SK-N-SH (cell line): ENCODE measurements at places on chromosomes 11 and 22. TPM values are rescaled to one million over a fixed set of nuclear protein-coding genes. Genes with fewer than 3 reads are reported as not detected.

Gene CCDC87
- polyA plus RNA-seq, result 0.06 and 0.21 TPM in 2 replicates

Gene OR8A1
- not detected in 2 replicates for polyA plus RNA-seq

Gene LAMTOR1
- 128 and 129 TPM in 2 replicates for polyA plus RNA-seq

DNA sequence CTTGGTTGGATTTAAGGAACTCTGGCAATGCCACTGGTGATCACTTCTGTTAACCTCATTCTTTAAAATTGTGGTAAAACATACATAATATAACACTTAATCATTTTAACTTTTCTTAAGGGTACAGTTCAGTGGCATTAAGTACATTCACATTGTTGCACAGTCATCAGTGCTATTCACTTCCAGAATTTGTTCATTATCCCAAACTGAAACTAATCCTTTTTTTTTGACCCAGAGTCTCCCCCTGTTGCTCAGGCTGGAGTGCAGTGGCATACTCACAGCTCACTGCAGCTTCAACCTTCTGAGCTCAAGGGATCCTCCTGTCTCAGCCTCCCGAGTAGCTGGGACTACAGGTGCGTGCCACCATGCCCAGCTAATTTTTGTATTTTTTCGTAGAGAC is 10.6 kb downstream of the ELF5 start:
- H3K36me3 ChIP-seq, result no peaks in the 10 kb centered on the region
- H3K4me3 ChIP-seq, result no peak overlapping the region
- H3K4me1 ChIP-seq, result no peaks in the 10 kb centered on the region
- H3K27ac ChIP-seq, result no peak overlapping the region

DNA sequence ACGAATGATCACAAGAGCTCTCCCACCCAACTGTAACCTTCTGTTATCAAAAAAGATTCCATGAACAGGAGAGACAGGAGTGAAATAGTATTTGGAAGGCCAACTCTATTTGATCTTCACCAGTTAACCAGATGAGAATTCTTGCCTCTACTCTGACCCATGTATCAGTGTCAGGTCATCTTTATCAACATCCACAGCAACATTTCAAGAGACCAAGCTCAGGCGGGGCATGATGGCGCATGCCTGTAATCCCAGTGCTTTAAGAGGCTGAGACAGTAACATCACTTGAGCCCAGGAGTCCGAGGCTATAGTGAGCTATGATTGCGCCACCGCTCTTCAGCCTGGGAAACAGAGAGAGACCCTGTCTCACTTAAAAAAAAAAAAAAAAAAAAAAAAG is 62.3 kb downstream of the GAB2 start:
- H3K4me1 ChIP-seq, result peaks cover 46% of the 10 kb centered on the region
- H3K27ac ChIP-seq, result peak overlapping the region; percentile 91
- no peaks in the 10 kb centered on the region for H3K36me3 ChIP-seq
- H3K4me3 ChIP-seq, result no peak overlapping the region
- DNase-seq, result no peak

- H3K27ac ChIP-seq, result no peak overlapping the region
- no peaks in the 10 kb centered on the region for H3K4me1 ChIP-seq
- DNase-seq, result no peak
Measured at GRCh38 chr22:39409516-39410029, 10.0 kb downstream of the TAB1 start.

GRCh38 chr11:11471201-11471600 is 118.2 kb upstream of the CSNK2A3 start:
- H3K4me1 ChIP-seq, result peaks cover 35% of the 10 kb centered on the region
- H3K27ac ChIP-seq, result no peak overlapping the region
- DNase-seq, result no peak
- no peaks in the 10 kb centered on the region for H3K36me3 ChIP-seq
- H3K4me3 ChIP-seq, result no peak overlapping the region
- no peaks in the 10 kb centered on the region for H3K27me3 ChIP-seq

DNA sequence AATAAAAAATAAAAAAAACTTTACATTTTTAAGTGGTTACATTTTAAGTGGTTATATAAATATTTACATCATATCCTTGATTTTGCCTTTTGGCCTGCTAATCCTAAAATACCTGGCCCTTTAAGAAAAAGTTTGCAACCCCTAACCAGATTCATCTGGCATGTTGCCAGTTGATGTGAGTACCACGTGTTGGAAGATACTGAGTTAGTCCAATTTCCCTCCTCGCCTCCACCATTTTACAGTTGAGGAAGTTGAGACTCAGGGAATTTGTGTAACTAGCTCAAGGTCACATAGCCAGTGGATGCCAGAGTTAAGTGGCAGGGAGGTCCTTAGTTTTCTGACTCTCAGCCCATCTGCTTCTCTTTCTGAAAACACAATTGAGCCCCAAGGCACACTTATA is 5.1 kb downstream of the ELF5 start:
- H3K27me3 ChIP-seq, result no peaks in the 10 kb centered on the region
- no peaks in the 10 kb centered on the region for H3K36me3 ChIP-seq
- no peaks in the 10 kb centered on the region for H3K4me1 ChIP-seq
- H3K4me3 ChIP-seq, result no peak overlapping the region
